ENCODE measurements at places on chromosomes 13 and 19. TPM values are rescaled to one million over a fixed set of nuclear protein-coding genes. Genes with fewer than 3 reads are reported as not detected.

Gene ELANE
- not detected for total RNA-seq

Gene KCTD4
- not detected for total RNA-seq

Gene PTH2
- not detected for total RNA-seq

Gene FGF22
- not detected for total RNA-seq

Gene ARHGEF7
- 80.8 TPM for total RNA-seq

Gene KCNN4
- total RNA-seq, result 87.8 TPM

Gene RGCC
- 47.0 TPM for total RNA-seq

Gene KLK14
- 0.93 TPM for total RNA-seq

Gene ZNF616
- 5.1 TPM for total RNA-seq

Gene REX1BD
- 111 TPM for total RNA-seq

Gene EDDM13
- total RNA-seq, result 0.85 TPM

Gene SLC6A16
- 5.6 TPM for total RNA-seq

Gene CDX2
- not detected for total RNA-seq

Measured in T-helper 1 cell treated with Interleukin-12 subunit alpha and Interleukin-12 subunit beta and Interleukin-4 antibody, amounts not matched to agents 30 ng/mL and 1 ng/mL, for 36 hours (primary cell).